ENCODE measurements at places on chromosomes 3 and 15.

DNA sequence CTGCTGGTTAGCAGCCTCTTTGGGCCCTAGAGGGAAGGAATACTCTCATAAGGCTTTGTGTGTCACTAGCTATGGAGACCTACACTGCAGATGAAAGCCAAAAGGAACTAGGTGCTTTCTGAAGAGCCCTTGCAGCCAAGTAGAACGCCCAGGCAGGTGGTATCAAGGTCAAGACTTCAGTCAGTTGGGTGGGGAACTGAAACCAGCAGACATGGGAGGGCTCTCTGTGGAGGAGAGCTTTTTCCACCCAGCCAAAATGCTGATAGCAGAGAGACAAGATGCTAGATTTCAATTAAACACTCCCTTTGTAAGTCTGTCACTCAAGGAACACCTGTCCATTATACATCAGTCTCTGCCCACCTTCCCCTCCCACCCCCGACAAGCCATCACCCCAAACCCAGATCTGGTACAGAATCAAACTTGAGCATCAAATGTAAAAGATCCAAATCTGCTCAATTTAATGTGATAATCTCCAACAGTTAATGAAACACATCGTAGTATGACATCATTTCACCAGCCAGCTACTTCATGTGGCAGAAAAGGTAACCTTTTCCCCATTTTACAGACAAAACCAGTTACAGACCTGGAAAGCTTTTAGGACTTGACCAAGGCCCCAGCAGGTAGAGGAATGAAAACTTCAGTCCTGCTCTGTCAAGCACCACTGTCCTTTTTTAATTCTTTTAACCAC is 14.6 kb downstream of the MRPS25 start:
- no peak for DNase-seq

GRCh38 chr3:36729204-36730056 is 34.9 kb downstream of the DCLK3 start:
- DNase-seq: no peak

GRCh38 chr15:91912336-91912735 is 58.8 kb downstream of the SLCO3A1 start:
- DNase-seq: no peak

DNA sequence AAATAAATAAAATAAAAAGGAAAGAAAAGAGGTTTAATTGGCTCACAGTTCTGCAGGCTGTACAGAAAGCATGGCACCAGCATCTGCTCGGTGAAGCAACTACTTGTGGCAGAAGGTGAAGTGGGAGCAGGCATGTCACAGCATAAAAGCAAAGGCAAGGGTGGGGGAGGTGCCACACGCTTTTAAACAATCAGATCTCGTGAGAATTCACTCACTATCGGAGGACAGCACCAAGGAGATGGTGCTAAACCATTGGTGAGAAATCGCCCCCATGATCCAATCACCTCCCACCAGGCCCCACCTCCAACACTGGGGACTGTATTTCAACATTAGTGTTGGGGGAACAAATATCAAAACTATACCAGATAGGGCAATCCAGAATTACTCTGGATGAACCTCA is 15.3 kb downstream of the SCG3 start:
- DNase-seq: no peak

GRCh38 chr3:50173685-50174516 is 17.5 kb upstream of the GNAT1 start:
- no peak for DNase-seq

DNA sequence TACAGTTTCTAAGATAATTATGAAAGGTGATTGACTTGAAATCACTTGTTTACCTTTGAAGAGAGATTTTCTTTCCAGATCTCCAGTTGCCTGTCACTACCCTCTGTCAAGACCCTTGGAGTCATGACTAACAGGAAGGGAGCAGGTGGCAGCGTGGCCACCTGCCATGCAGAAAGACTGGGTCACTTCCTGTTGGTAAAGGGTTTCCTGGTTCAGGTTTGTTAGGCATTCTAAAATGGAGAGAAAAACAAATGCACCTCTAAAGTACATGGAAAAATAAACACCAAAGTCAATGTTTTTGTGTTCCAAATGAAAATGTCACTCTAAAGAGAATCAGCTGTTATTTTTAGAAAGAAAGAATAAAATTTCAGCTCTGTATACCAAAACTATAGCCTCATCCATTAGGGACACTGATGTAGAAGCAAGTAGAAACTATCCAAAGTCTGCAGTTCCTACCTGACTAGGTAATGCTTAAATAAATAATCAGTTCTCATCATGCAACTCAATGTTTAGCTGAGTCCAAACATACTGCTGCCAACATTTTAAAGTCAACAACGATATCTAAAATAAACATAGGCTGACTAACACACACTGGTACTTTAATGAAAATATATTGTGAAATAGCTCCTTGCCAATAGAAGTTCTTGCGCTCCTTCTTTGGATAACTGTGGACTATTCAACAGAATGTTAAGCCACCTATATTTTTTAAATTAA is 23.9 kb upstream of the TM4SF1 start:
- peak; percentile 86 for DNase-seq

GRCh38 chr15:101138086-101138660 is 113.7 kb downstream of the CHSY1 start:
- DNase-seq: no peak

DNA sequence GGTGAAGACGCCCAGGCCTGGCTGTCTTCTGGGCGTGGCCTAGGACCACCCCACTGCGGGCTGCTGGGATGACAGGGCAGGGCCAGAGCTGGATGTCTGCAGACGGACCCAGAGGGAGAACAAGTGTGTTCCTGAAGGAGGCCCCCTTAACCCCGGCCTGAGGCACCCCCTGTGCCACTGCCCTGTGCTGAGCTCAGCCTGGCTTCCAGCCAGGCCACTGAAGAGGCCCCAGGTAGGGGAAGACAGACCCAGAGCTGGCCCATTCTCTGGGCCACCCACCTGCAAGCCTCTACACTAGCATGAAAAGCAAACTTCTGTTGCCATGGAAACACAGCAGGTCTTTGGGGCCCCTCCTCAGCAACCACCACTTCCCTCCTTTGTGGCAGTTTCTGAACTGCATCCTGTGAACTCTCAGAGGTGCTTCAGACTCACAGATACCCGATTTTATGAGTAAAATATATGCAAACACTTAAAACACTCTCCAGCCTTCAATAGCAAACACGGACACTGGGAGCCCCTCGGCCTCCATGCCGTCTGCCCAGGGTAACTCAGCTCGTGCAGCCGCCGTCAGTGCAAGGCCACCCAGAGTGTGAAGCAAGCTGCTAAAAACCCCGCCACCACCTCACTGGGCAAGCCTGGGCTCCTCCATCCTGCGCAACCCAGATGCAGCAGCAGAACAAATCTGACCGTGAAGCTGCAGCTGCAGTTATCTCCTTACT is 42.5 kb downstream of the CMTM6 start:
- no peak for DNase-seq

DNA sequence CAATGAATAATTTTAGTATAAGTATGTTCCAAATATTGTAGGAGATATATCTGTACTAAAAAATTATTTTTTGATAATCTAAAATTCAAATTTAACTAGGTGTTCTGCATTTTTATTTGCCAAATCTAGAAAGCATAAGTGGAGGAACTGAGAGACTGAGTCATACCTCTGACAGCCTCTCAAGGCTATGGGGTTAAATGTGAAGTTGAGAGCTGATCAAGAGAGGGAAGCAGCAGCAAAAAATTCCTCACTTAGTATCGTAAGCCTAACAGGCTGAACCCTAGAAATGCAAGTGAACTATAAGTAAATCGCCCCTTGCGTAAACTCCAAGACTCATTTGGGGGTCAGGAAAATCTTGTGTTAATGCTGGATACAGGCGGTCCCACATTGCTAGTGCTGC is 12.8 kb upstream of the TOPAZ1 start:
- DNase-seq: no peak

GRCh38 chr3:140568842-140569520 is 108.9 kb upstream of the TRIM42 start:
- DNase-seq: no peak

GRCh38 chr3:126540951-126541627 is 17.1 kb downstream of the CHST13 start:
- no peak for DNase-seq

- no peak for DNase-seq
Observed at GRCh38 chr3:94965867-94966475, 903.1 kb downstream of the NSUN3 start.

- no peak for DNase-seq
Observed at GRCh38 chr3:101846709-101847108, 2.6 kb upstream of the NFKBIZ start.

DNA sequence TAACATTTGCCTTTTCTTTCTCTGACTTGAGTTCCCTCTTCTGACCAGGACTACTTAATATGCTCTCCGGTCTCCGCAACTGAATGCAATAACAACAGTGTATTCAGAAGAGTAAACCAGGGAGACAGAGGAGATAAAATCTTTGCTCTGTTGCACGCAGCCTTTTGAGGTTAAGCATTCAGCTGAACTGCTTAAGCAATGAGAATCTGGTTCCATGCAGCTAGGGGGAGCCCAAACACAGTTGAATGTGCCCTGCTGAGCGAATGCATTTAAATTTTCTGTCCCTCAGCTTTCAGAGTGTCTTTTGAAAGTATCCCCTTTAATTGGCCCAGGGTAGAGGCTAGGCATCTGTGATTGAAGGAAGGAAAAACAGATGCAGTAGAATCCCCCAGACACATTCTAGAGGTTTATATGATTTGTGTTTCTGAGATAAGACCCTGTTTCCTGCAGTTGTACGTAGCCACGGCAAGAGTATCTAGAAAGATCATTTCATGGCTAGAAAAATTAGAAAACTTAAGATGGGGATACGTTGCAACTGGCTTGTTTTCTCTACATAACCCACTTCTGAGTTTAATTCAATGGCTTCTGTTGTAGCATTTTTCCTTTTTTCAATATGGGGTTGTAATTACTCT is 309.6 kb downstream of the TUSC7 start:
- peak; percentile 65 for DNase-seq

GRCh38 chr15:99472416-99473145 is 93.2 kb upstream of the MEF2A start:
- no peak for DNase-seq

DNA sequence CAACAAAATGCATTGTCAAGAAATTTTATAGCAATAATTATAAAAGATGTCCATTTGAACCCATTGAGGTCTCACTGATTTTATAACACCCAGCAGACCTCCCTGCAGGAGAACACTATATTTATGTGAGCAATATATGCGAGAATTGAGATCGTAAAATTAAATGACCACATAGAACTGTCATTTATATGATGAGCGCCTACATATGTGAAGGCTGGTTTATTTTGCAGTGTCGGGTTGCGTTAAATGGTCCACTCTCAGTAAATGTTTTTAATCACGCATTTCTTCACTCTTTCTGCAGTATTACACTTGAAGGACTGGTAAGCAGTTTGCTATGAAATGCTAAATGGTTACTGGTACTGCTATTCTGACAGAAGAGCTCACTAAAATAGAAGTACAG is 408.5 kb upstream of the AGTR1 start:
- no peak for DNase-seq

Measured in Calu3 (cell line).